ENCODE measurements at places on chromosomes 11 and 22.

DNA sequence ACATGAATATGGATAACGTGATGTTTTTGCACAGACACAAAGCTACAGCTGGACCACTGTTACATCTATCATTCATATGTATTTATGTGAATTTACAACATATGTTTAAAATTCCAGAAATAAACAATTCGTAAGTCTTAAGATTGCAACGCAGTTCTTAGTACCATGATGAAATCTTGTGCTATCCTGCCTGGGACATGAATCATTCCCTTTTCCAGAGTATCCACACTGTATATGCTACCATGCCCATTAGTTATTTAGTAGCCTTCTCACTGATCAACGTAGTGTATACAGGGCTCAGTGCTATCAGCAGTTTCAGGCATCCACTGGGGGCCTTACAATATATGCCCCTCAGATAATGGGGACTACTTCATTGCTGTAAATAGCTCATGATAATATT lies 4.3 kb downstream of the ATL3 start:
- DNase-seq: no peak

DNA sequence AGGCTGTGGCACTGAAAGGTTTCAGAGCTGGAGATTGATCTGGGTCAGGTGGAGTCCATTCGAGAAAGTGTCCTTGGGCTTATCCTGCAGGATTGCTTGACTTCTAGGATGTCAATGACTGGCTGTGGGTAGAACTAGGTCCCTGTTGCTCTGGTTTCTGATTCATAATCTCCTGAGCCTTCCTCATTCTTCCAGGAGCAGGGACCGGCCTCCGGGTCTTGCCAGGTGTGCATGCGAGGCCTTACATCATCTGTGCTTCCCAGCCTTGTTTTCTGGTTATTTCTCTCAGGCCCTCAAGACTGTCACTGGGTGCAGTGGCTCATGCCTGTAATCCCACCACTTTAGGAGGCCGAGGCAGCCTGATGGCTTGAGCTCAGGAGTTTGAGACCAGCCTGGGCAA lies 33.3 kb upstream of the SORL1-AS1 start:
- DNase-seq: no peak

GRCh38 chr11:19288256-19288655 lies 47.5 kb upstream of the E2F8 start:
- no peak for DNase-seq

- DNase-seq: no peak
These were observed 68.5 kb upstream of the IGLL5 start for GRCh38 chr22:22818861-22819855.

DNA sequence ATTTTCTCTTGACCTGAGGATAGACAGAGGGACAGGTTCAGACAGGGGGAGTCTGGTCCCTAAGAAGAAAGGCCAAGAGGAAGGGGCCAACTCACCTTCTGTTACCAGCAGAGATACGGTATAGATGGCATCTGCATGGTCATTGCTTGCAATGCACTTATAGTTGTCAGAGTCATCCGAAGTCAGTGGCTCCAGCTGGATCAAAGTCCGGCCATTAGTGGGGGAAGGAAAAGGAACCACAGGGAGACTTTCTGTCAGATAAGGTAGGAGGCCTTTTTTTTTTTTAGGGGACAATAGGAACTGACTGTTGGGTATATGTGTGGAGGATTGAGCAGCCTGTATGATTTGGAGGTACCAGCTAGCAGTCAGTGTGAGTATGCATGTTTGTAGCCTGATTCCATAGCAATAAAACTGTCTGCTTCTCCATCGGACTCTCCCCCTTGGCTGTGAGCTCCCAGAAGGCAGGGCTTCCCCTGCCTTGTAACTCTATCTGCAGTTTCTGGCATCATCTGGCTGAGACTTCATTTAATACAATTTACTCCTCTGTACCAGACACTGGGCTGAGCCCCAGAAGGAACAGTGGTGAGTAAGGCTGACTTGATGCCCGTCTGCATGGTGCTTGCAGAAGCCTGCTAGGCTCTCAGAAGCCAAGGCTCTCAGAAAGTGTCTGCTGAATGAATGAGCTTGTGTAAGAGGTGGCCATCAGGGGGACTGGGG lies 5.7 kb downstream of the IGSF22 start:
- peak; percentile 10 for DNase-seq

DNA sequence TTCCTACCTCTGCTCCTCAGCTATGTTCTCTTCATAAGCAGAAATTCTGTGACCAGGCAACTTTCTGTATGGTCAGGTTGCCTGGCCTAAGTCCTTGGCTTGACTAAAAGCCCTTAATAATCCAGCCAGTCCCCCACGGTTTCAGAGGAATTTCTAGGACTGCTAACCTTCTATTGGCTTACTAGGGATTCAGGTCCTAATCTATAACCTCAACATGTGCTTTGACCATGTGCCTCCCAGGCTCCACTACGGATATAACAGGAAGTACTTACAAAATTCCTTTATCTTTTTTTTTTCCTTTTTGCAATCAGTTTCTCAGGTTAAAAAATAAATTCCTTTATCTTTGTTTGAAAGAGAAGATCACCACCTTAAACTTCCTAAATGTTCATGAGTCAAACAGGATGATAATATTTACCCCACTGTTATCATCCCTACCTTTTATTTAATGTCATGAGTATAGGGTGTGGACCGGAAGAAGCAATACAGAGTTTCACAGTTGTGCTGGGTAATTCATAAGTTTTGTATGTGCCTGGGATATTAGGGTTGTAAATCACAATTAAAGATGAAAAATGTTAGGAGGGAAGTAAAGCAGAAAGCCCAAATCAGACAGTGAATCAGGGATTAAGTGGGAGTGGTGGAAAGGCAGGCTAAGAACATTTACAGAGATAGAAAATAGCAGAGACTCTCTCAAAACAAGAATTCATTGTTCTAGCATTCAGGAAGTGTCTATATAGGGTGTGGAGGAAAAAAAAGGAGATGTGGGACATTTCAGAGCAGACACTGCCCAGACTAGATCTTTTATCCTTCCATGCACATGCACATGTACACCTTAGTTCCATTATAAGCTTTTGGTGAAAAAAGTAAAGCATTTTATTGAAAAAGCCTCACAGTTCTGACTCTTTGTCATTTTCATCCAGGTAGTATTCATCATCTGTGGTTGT lies 10.7 kb upstream of the POGLUT3 start:
- no peak for DNase-seq

DNA sequence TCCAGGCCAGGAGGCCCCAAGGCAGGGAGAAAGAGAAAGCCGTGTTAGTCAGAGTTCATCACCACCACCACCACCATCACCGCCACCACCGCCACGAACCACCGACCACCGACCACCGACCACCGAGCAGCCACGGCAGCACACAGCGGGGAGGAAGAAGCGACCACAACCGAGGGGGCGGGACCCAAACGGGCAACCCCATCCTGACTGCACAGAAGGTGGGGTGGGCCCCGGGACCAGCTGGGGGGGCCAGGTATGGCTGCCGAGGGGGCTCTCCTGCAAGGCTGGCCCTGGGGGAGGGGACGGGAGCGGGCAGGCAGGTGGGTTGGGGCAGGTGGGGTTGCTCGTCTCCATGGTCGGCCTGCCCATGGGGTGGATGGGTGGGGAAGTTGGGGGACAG lies 34.2 kb downstream of the SYT7 start:
- DNase-seq: no peak

- no peak for DNase-seq
These were observed 3.7 kb upstream of the RELT start for GRCh38 chr11:73372375-73372993.

DNA sequence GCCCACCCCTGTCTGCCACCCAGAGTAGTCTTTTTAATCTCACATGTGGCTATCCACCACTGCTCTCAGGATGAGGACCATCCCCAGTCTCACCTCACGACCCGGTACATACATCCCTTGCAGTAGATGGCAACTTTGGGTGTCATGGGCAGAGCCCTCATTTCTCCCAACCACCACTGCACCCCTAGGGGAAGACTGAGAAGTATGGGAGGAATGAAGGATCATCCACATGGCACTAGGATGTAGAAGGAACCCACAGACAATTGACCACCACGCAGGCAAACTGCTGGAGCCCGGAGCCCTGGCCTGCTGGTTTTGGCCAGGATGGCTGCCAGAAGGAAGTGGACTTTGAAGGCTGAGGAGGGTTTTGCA lies 1.9 kb upstream of the SCARF2 start:
- no peak for DNase-seq

GRCh38 chr11:70027451-70027850 lies 50.7 kb upstream of the ANO1 start:
- DNase-seq: no peak

DNA sequence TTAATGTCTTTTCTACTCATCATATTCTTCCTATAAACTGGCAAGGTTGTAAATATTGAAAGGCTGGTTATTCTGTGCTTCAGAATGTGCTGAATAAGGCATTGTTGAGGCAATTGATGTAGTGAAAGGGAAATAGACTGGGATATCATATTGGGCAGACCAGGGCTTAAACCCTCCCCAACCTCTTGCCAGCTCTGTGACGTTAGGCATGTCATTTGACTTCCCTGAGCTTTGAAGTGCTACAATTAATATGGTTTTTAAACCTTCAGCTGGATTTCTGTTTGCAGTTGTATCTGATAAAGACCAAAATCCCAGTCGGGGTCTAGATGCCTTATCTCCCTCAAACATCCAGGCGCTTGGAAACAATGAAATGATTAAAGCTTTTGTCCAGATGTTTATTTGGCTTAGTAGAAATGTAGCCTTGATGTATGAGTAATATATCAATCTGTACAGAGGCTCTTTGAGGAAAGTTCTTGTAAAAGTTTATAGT lies 208.1 kb downstream of the DBX1 start:
- DNase-seq: no peak

DNA sequence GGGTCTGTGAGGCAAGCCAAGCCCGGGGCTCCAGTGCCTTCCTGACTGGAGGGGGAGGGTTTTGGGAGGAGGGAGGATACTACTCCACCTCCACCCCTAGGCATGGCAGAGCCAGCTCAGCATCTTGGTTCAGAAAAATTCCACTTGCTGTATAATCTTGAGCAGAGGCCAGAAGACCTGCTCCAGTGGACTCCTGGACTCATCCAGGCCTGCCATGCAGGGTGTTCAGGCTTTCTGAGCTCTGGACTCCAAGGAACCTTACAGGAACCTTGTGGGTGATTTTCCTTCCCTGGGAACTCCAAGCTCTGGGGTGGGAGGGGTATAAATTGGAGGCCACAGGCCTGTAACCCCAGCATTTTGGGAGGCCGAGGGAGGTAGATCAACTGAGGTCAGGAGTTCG lies 9.4 kb downstream of the CSDC2 start:
- no peak for DNase-seq

GRCh38 chr11:45145379-45146071 lies 914 bp upstream of the PRDM11 start:
- peak; percentile 95 for DNase-seq

Measured in G401 (cell line).